ENCODE measurements at places on chromosomes 5 and 9. TPM values are rescaled to one million over a fixed set of nuclear protein-coding genes. Genes with fewer than 3 reads are reported as not detected.

OBP2B gene
- total RNA-seq = not detected

C9orf43 gene
- total RNA-seq = 0.72 TPM

PCDHGA5 gene
- total RNA-seq = 0.52 TPM

THBS4 gene
- total RNA-seq = 17.3 TPM

MAPK9 gene
- 35.7 TPM for total RNA-seq

FABP6 gene
- not detected for total RNA-seq

DNA sequence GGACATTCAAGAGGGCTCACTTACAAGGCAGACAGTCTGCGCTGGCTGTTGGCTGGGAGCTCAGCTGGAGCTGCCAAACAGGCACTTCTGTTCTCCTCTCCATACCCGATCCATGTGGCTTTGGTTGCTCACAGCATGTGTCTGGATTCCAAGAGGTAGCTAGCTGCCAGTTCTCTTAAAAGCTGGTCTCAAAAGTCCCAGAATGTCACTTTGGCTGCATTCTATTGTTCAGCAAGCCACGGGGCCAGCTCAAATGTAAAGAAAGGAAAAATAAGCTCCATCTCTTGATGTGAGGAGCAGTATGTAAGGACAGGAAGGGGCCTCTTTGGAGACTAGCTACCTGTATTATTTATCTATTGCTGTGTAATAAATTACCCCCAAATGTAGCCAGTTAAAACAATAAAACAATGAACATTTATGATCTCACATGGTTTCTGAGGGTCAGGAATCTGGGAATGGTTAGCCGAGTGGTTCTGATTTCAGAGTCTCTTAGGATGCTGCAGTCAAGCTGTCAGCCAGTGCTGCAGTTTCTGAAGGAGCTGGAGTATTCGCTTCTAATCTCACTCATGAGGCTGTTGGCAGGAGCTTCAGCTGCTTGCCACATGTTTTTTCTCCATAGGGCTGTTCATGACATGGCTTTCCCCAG, 112.7 kb upstream of the CLINT1 start:
- DNase-seq = no peak
- H3K27me3 ChIP-seq = no peaks in the 10 kb centered on the region
- no peaks in the 10 kb centered on the region for H3K36me3 ChIP-seq
- no peak overlapping the region for H3K4me3 ChIP-seq
- peaks cover 7% of the 10 kb centered on the region for H3K4me1 ChIP-seq

- no peak overlapping the region for H3K27ac ChIP-seq
- no peak overlapping the region for H3K4me3 ChIP-seq
- H3K4me1 ChIP-seq = peaks cover 12% of the 10 kb centered on the region
- DNase-seq = no peak
These were observed 197.7 kb upstream of the OTULINL start for GRCh38 chr5:14383923-14384322.

DNA sequence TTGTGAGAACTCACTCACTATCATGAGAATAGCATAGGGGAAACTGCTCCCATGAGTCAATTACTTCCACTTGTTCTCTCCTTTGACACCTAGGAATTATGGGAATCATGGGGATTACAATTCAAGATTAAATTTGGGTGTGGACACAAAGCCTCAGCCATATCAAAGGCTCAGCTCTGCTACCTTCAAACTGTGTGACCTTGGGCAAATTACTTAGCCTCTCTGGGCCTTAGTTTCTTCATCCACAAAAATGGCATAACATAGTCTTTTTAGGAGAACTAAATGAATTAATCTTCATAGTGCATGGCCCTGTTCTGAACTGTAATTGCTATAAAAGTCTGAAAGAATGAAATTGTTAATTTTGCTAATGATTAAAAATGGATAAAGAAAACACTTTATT, 18.3 kb upstream of the CARTPT start:
- H3K4me3 ChIP-seq = no peak overlapping the region
- no peak for DNase-seq
- peaks cover 33% of the 10 kb centered on the region for H3K27me3 ChIP-seq

- H3K27ac ChIP-seq = no peak overlapping the region
- H3K4me3 ChIP-seq = peak overlapping the region; percentile 37
- DNase-seq = no peak
- no peaks in the 10 kb centered on the region for H3K4me1 ChIP-seq
- H3K27me3 ChIP-seq = peaks cover 34% of the 10 kb centered on the region
- no peaks in the 10 kb centered on the region for H3K36me3 ChIP-seq
These were observed 423.0 kb downstream of the DIRAS2 start for GRCh38 chr9:90219548-90220118.

- DNase-seq = no peak
- H3K36me3 ChIP-seq = no peaks in the 10 kb centered on the region
- no peak overlapping the region for H3K4me3 ChIP-seq
These were observed 147.8 kb downstream of the TTLL11 start for GRCh38 chr9:121945281-121945680.

- H3K36me3 ChIP-seq = no peaks in the 10 kb centered on the region
- H3K27me3 ChIP-seq = peaks cover 8% of the 10 kb centered on the region
- no peak overlapping the region for H3K4me3 ChIP-seq
- H3K4me1 ChIP-seq = no peaks in the 10 kb centered on the region
- DNase-seq = no peak
These were observed 297.9 kb upstream of the PCSK5 start for GRCh38 chr9:75592586-75592985.

GRCh38 chr5:130836729-130837649, 328.1 kb downstream of the HINT1 start:
- DNase-seq = no peak
- no peak overlapping the region for H3K4me3 ChIP-seq
- no peaks in the 10 kb centered on the region for H3K36me3 ChIP-seq
- H3K27me3 ChIP-seq = no peaks in the 10 kb centered on the region
- H3K27ac ChIP-seq = no peak overlapping the region

DNA sequence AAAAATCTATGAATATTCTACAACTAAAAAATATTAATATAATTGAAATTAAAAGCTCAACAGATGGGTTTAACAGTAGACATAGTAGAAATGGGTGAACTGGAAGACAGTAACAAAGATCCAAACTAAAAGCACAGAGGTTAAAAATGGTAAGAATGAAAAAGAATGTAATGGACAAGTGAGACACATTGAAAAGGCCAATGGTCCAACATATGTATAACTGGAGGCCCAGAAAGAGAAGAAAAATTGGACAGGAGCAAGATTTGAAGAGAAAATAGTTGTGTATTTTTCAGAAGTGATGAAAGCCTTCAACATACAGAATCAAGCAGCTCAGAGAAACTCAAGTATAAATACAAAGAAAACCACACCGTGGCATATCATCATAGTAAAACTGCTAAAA, 58.6 kb downstream of the PCDHGC5 start:
- no peak overlapping the region for H3K4me3 ChIP-seq
- H3K4me1 ChIP-seq = no peaks in the 10 kb centered on the region
- no peak for DNase-seq
- H3K36me3 ChIP-seq = peaks cover 61% of the 10 kb centered on the region
- H3K27me3 ChIP-seq = no peaks in the 10 kb centered on the region

GRCh38 chr9:114037961-114038723, 40.0 kb downstream of the AMBP start:
- H3K4me3 ChIP-seq = no peak overlapping the region
- H3K36me3 ChIP-seq = peaks cover 48% of the 10 kb centered on the region
- H3K4me1 ChIP-seq = no peaks in the 10 kb centered on the region
- no peaks in the 10 kb centered on the region for H3K27me3 ChIP-seq
- no peak for DNase-seq
- H3K27ac ChIP-seq = no peak overlapping the region

DNA sequence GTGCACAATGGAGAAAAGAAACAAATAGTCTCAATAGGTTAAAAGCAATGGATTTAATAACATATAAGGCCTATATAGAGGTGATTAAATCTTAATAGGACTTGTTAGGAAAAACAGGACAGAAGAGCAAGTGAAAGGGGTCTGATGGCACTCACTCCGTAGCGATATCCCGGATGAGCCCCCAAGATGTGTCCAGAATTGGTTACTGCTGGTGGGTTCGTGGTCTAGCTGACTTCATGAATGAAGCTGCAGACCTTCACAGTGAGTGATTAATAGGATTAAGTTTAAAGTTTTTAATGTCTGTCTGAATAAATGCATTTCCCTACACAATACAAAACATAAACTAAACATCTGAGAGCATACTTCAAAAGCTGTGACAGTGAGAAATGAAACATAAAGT, 110.4 kb upstream of the FAM174A start:
- peak overlapping the region; percentile 12 for H3K27ac ChIP-seq
- peaks cover 13% of the 10 kb centered on the region for H3K36me3 ChIP-seq
- peaks cover 7% of the 10 kb centered on the region for H3K4me1 ChIP-seq
- DNase-seq = no peak

- H3K4me1 ChIP-seq = no peaks in the 10 kb centered on the region
- H3K27me3 ChIP-seq = no peaks in the 10 kb centered on the region
- no peak overlapping the region for H3K27ac ChIP-seq
- H3K4me3 ChIP-seq = no peak overlapping the region
- H3K36me3 ChIP-seq = peaks cover 77% of the 10 kb centered on the region
These were observed 20.7 kb downstream of the MAPK9 start for GRCh38 chr5:180271221-180271620.

GRCh38 chr9:135500525-135501260, at the start of gene MRPS2:
Gene MRPS2 (plus strand): TSS chr9:135500682. CDS start chr9:135500711, 29 bp downstream.
- peak; percentile 85 for DNase-seq
- H3K36me3 ChIP-seq = peaks cover 7% of the 10 kb centered on the region
- H3K4me3 ChIP-seq = peak within 1 kb of the TSS; percentile 86
- peaks cover 10% of the 10 kb centered on the region for H3K4me1 ChIP-seq
- peak within 1 kb of the TSS; percentile 93 for H3K27ac ChIP-seq

- H3K4me1 ChIP-seq = peaks cover 5% of the 10 kb centered on the region
- H3K27me3 ChIP-seq = no peaks in the 10 kb centered on the region
- DNase-seq = no peak
- no peaks in the 10 kb centered on the region for H3K36me3 ChIP-seq
- no peak overlapping the region for H3K27ac ChIP-seq
These were observed 39.4 kb downstream of the ALG2 start for GRCh38 chr9:99182356-99182755.

DNA sequence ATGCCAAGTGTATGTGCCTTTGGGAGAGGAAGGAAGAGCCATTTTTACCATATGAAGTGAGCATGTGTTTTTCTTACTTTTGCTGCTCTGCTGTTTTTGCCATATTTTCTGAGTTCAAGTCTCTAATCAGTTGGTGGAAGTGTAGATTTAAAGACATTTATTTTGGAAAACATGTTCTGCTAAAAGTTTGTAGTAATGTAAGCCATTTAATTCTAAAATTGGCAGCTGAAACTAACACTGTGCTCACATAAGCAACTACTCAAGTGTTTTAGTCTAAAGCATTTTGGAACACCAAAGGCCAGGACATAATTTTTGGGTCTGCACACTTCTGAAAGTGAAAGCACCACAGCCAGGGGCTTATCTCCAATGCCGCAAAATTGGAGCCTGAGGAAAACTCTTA, 363.4 kb upstream of the ZNF608 start:
- H3K4me1 ChIP-seq = peaks cover 2% of the 10 kb centered on the region
- H3K4me3 ChIP-seq = no peak overlapping the region
- H3K27ac ChIP-seq = no peak overlapping the region
- H3K36me3 ChIP-seq = no peaks in the 10 kb centered on the region
- H3K27me3 ChIP-seq = no peaks in the 10 kb centered on the region
- DNase-seq = no peak

DNA sequence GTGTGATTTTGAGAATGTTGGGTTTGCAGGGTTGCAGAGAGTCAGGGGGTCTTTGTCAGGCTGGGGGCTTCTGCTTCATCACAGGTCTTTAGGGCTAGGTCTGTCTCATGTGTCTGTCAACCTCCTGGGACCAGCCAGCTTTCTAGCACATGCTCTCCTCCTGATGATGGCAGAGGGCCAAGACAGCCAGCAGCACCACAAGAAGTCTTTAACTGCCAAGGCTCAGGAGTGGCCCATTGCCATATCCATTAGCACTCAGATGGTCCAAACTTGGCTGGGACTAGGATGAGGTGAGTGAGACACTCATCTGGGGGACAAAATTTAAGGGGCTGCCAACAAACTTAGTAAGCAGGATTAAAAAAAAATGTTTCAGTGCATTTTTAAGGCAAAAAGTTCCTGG, 384.2 kb upstream of the CDH10 start:
- DNase-seq = peak; percentile 38
- H3K27ac ChIP-seq = no peak overlapping the region

DNA sequence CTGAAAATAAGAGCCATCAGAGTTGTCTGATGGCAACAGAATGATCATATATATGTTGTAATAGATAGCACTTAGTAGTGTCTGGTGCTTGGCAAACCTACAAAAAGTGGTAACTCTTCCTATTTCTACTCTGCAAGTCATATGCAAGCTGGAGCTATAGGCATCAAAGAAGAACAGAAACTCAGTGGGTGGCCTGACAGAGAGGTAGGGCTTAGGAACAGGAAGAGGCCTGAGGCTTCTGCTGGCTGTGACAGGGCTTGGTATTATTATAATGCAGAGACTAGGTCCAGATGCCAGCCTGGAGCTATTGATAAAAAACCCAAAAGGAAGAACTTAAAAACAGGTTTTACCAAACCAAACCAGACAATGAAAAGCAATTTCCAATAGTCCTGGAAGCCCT, 4.4 kb upstream of the DIAPH1 start:
- peaks cover 37% of the 10 kb centered on the region for H3K36me3 ChIP-seq
- no peak overlapping the region for H3K27ac ChIP-seq
- no peaks in the 10 kb centered on the region for H3K27me3 ChIP-seq
- H3K4me3 ChIP-seq = no peak overlapping the region

DNA sequence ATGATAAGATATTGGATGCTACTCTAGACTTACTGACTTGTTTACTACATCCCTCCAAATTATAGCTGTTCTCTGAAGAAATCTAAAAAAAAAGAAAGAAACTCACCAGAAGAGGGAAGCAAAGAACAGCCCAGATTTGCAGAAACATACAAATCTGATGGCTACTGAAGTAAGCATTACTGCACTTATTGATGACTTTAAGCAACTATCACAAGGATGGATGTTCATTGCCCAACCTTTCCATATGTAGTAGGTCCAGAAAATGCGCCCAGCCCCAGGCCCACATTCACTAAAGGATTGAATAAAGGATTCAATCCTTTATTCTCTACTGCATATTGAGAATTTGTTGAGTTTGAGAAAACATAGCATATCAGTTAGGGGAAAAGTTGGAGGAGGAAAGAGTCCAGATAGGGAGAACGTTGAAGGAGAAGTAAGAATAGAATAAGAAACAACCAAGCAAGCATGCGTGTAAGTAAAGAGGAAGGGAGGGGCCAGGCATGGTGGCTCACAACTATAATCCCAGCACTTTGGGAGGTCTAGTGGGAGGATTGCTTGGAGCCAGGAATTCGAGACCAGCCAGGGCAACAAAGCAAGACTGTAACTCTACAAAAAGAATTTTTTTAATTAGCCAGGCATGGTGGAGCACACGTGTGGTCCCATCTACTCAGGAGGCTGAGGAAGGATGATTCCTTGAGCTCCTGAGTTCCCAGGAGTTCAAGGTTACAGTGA, 33.8 kb upstream of the DTWD2 start:
- H3K4me1 ChIP-seq = peaks cover 3% of the 10 kb centered on the region
- H3K4me3 ChIP-seq = no peak overlapping the region
- H3K36me3 ChIP-seq = peaks cover 6% of the 10 kb centered on the region
- no peaks in the 10 kb centered on the region for H3K27me3 ChIP-seq
- DNase-seq = no peak
- H3K27ac ChIP-seq = peak overlapping the region; percentile 26

GRCh38 chr5:59537961-59538749, 355.4 kb downstream of the PDE4D start:
- no peaks in the 10 kb centered on the region for H3K27me3 ChIP-seq
- no peak overlapping the region for H3K27ac ChIP-seq
- peaks cover 37% of the 10 kb centered on the region for H3K4me1 ChIP-seq
- DNase-seq = no peak
- no peak overlapping the region for H3K4me3 ChIP-seq

- no peak overlapping the region for H3K4me3 ChIP-seq
- no peak overlapping the region for H3K27ac ChIP-seq
- no peak for DNase-seq
- H3K36me3 ChIP-seq = no peaks in the 10 kb centered on the region
- H3K4me1 ChIP-seq = peaks cover 4% of the 10 kb centered on the region
- no peaks in the 10 kb centered on the region for H3K27me3 ChIP-seq
These were observed 38.9 kb downstream of the LYRM7 start for GRCh38 chr5:131209506-131210150.

Data from mesothelial cell of epicardium (in vitro differentiated cells).